ENCODE measurements at places on chromosomes 4 and X. TPM values are rescaled to one million over a fixed set of nuclear protein-coding genes. Genes with fewer than 3 reads are reported as not detected.

The STK32B gene
- total RNA-seq, result 0.69 TPM

The IQCM gene
- total RNA-seq, result 0.94 TPM

The F11 gene
- not detected for total RNA-seq

DNA sequence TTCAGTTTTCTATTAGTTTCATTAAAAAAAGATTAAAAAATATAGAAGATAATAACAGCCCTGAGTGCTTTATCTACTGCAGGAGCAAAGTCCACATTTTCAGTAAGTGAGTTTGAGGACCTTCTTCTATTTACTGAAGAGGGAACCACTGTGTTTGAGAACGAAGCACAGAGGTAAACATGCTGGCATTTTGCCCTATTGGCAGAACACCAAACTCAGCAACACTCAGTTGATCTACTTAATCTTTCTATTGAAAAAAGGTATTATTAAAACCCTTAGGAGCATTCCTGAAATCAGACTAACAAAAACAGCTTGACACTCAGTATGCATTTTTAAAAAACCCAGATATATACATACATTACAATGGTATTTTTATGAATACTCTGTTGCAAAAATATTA is 1496.7 kb downstream of the TECRL start:
- H3K27me3 ChIP-seq, result no peaks in the 10 kb centered on the region
- DNase-seq, result no peak
- H3K36me3 ChIP-seq, result no peaks in the 10 kb centered on the region
- no peak overlapping the region for H3K27ac ChIP-seq
- H3K4me1 ChIP-seq, result peaks cover 2% of the 10 kb centered on the region

DNA sequence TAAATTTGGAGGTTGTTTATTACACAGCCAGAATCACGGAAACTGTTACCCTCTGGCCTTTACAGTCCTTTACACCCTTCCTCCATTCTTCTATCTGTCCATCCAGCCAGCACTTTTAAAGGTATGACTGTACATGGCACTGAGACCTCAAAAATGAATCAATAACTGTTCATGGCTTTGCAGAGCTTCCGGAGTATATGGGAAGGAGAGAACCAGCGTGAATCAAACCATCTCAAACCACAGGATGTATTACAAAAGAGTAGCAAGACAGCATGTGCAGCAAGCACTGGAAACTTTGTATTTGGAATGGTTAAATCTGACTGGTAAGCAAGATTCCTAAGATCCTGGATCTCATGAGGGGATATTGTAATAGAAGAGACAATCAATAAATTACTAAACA is 228.5 kb upstream of the CASK start:
- no peaks in the 10 kb centered on the region for H3K27me3 ChIP-seq
- no peak overlapping the region for H3K27ac ChIP-seq
- no peak for DNase-seq
- no peak overlapping the region for H3K4me3 ChIP-seq
- peaks cover 3% of the 10 kb centered on the region for H3K4me1 ChIP-seq
- H3K36me3 ChIP-seq, result no peaks in the 10 kb centered on the region

DNA sequence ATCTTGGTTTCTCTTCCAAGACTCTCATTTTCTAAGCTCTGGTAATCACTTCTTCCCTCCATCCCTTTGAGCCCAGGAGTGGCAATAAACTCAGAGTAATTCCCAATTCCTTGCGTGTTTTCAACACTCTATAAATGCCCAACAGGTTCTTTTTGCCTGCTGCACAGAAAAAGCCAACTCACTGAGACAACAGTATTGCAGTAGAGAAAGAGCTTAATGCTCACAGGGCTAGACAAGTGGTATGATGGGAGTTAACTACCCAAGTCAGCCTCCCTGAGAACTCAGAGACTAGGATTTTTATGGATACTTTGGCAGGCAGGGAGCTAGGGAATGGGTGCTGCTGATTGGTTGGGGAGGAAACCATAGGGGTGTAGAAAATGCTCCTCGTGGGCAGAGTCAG is 103.4 kb downstream of the MTNR1A start:
- peaks cover 3% of the 10 kb centered on the region for H3K4me1 ChIP-seq
- H3K36me3 ChIP-seq, result peaks cover 5% of the 10 kb centered on the region
- no peak overlapping the region for H3K4me3 ChIP-seq
- peaks cover under 1% of the 10 kb centered on the region for H3K27me3 ChIP-seq

DNA sequence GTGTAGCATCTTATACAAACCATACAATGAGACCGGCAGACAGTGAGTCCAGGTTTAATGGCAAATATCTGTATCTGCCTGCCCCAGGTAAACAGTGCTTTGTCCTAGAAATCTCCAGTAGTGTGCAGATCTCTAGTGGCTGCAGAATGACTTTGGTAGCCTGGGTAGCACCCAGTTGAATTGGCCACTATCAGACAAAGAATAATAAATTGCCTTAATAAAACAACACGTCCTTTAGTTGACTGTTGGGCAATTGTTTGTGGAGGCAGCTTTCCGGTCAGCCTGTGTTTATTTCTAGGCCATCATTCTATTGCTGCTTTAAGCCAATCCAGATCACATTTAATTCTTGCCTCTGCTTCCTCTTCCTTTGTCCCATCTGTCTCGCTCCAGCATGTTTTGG is 52.5 kb downstream of the SNX25 start:
- H3K36me3 ChIP-seq, result peaks cover 1% of the 10 kb centered on the region
- H3K27ac ChIP-seq, result no peak overlapping the region
- H3K4me3 ChIP-seq, result no peak overlapping the region
- H3K4me1 ChIP-seq, result peaks cover 2% of the 10 kb centered on the region
- H3K27me3 ChIP-seq, result no peaks in the 10 kb centered on the region

DNA sequence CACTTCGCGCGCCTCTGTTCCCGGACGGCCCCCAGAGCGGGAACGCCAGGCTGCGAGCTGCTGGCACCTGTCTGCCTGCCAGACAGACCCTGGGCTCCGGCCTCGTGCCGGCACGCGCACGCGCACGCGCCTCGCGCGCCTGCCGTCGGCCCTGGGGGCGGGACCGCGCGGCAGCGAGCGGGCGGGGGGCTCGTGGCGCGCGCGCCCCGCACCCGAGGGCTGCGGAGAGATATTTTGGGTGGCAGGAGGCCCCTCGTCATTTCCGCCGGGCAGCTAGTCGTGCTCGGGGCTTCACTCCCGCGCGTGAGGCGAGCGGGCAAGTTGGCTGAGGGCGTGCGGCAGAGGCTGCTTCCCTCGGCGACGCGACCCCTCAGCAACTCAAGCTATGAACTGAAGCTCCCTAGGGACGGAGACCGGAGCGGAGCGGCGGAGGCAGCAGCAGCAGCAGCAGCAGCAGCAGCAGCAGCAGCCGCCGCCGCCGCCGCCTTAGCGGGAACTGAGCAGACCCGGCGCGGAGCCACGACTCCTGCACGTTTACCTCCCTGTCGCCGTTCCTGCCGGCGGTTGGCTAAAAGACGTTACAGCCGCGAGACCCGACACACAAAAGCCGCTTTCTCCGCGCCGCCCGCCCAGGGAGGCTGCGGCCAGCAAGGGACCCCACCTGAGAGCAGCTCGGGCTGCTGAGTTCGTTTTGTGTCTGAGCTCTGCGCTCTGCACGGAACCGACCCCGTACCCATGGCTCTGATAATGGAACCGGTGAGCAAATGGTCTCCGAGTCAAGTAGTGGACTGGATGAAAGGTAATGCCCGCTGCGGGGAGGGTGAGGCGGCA is at the start of gene CNKSR2:
Gene CNKSR2, plus strand, starts transcription at position 256 of the 831 bp plus-strand sequence. Its CDS starts 480 bp downstream, at position 736.
- H3K36me3 ChIP-seq, result no peaks in the 10 kb centered on the region
- peak within 1 kb of the TSS; percentile 76 for H3K27ac ChIP-seq
- H3K4me3 ChIP-seq, result peak within 1 kb of the TSS; percentile 92
- peak; percentile 72 for DNase-seq
- H3K27me3 ChIP-seq, result peaks cover 48% of the 10 kb centered on the region

DNA sequence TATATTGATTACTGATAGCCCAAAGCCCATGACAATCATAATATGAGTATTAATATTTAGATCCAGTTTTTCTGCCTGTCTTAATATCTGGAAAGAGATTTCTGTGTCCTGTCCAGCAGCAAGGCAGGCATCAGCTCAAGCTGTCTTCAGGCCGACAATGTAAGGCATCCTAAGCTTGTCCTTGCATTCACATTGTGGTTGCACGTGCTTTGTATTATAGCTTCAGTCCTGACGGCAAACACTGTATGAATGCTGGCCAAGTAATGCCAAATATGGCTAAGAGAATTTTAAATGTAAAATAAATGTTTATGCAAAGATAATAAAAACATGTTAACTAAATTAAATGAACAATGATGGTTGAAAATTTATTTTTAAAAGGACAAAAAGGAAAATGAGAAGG is 255.7 kb upstream of the RPS6KA3 start:
- no peak overlapping the region for H3K27ac ChIP-seq
- H3K4me3 ChIP-seq, result no peak overlapping the region
- DNase-seq, result no peak
- H3K4me1 ChIP-seq, result peaks cover 4% of the 10 kb centered on the region
- no peaks in the 10 kb centered on the region for H3K36me3 ChIP-seq
- no peaks in the 10 kb centered on the region for H3K27me3 ChIP-seq

- DNase-seq, result peak; percentile 34
- H3K4me1 ChIP-seq, result no peaks in the 10 kb centered on the region
- no peak overlapping the region for H3K27ac ChIP-seq
- no peak overlapping the region for H3K4me3 ChIP-seq
Measured at GRCh38 chr4:1191621-1192020, 19.2 kb upstream of the SPON2 start.

DNA sequence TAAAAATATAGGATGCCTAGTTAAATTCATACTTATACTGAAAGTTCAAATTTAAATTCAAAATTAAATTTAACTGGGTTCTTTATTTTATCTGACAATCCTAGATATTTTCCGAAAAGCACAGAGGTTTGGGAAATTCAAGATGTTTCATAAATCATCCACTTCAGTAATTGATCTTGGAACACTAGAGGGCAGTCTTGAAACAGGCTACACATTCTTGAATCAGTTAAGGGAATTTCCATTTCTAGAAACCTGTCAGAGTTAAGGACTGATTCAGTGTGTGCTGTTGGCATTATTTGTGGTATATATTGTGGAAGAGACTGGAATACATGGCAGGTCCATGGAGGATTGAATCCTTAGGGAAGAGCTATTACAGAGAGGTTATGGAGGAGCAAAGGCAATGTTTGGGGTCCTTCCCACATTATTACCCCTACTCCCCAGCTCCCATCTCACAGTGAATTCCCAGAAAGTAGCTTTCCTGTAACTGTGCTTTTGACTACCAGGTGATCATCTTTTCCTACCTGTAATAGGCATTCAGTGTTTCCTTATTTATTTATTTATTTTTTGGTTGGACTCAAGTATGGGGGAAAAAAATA is 92.9 kb downstream of the EGF start:
- no peak overlapping the region for H3K27ac ChIP-seq
- H3K27me3 ChIP-seq, result no peaks in the 10 kb centered on the region
- no peak overlapping the region for H3K4me3 ChIP-seq
- no peaks in the 10 kb centered on the region for H3K36me3 ChIP-seq
- no peak for DNase-seq

DNA sequence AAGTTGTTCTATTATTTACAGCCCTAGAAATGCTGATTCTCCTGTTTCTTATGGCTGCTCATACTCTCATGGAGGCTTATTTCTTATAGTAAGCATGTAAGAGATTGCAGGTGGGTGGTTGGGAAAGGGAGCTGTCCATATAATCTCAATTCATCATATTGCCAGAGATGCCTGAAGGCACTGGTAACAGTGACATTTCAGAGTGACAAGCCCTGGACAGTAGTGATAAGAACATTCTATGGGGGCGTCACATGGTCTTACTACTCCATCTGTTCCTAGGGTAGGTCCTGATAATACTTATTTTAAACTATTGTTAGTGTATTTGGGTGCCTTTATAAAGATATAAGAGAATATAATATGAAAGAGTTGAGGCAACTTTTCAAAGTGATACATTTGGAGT is 171.5 kb downstream of the CFAP299 start:
- H3K27ac ChIP-seq, result no peak overlapping the region
- no peaks in the 10 kb centered on the region for H3K36me3 ChIP-seq
- no peak overlapping the region for H3K4me3 ChIP-seq
- H3K27me3 ChIP-seq, result peaks cover 5% of the 10 kb centered on the region
- no peak for DNase-seq
- no peaks in the 10 kb centered on the region for H3K4me1 ChIP-seq

GRCh38 chr4:6391186-6391851 is 81.1 kb downstream of the PPP2R2C start:
- peaks cover 8% of the 10 kb centered on the region for H3K27me3 ChIP-seq
- no peak overlapping the region for H3K27ac ChIP-seq
- H3K4me3 ChIP-seq, result no peak overlapping the region
- no peaks in the 10 kb centered on the region for H3K36me3 ChIP-seq
- no peaks in the 10 kb centered on the region for H3K4me1 ChIP-seq

GRCh38 chr4:171719691-171720090 is 93.5 kb upstream of the GALNTL6 start:
- no peaks in the 10 kb centered on the region for H3K36me3 ChIP-seq
- H3K4me1 ChIP-seq, result peaks cover 3% of the 10 kb centered on the region
- H3K27ac ChIP-seq, result no peak overlapping the region
- no peaks in the 10 kb centered on the region for H3K27me3 ChIP-seq
- no peak for DNase-seq

DNA sequence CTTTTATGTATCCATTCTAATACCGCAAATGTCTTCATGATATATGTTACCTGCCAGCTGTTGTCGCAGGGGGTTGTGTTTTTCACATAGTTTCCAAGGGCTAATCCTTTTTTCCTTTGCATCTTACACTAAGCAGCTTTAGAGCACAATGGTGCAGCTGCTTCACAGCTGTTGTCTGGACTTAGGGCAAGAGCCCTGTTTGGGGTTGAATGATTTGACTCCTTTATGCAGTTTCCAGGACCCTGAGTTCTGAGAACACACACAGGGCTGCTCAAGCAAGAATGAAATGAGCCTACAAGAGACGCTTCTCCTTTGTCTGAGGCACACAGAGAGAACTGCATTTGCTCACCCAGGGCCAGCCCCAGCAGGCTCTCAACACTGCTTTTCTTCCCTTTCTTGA is 20.2 kb downstream of the CCNG2 start:
- H3K4me1 ChIP-seq, result peaks cover 35% of the 10 kb centered on the region
- no peak overlapping the region for H3K4me3 ChIP-seq
- no peak for DNase-seq
- H3K36me3 ChIP-seq, result no peaks in the 10 kb centered on the region
- H3K27me3 ChIP-seq, result no peaks in the 10 kb centered on the region
- peak overlapping the region; percentile 58 for H3K27ac ChIP-seq

- H3K27ac ChIP-seq, result no peak overlapping the region
- H3K27me3 ChIP-seq, result no peaks in the 10 kb centered on the region
Measured at GRCh38 chr4:179472164-179472563, 2029.9 kb upstream of the AGA start.

- no peak for DNase-seq
- H3K27ac ChIP-seq, result no peak overlapping the region
- H3K4me1 ChIP-seq, result no peaks in the 10 kb centered on the region
- H3K36me3 ChIP-seq, result peaks cover 3% of the 10 kb centered on the region
Measured at GRCh38 chr4:11564021-11564420, 135.3 kb upstream of the HS3ST1 start.
